ENCODE measurements at places on chromosomes 13 and 19.

GRCh38 chr19:34356875-34357274, 8.1 kb upstream of the GPI start:
- DNase-seq, result no peak

DNA sequence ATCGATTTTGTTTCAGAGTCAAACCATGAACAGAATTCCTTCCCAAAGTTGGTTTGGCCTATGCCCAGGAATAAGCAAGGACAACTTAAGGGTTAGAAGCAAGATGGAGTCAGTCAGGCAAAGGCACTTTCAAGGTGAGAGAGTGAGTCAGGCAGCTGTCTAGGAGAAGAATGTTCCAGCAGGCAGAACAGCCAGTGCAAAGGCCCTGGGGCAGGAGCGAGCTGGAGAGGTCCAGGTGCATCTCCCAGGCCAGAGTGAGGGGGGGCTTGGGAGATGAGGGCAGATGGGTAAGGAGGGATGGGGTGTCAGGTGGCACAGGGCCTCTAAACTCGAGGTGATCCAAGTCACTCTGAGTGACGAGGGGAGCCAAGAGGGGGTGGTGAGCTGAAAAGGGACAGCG, 9.2 kb upstream of the GRWD1 start:
- DNase-seq, result no peak

GRCh38 chr13:20465218-20465879, 60.3 kb downstream of the CRYL1 start:
- no peak for DNase-seq

DNA sequence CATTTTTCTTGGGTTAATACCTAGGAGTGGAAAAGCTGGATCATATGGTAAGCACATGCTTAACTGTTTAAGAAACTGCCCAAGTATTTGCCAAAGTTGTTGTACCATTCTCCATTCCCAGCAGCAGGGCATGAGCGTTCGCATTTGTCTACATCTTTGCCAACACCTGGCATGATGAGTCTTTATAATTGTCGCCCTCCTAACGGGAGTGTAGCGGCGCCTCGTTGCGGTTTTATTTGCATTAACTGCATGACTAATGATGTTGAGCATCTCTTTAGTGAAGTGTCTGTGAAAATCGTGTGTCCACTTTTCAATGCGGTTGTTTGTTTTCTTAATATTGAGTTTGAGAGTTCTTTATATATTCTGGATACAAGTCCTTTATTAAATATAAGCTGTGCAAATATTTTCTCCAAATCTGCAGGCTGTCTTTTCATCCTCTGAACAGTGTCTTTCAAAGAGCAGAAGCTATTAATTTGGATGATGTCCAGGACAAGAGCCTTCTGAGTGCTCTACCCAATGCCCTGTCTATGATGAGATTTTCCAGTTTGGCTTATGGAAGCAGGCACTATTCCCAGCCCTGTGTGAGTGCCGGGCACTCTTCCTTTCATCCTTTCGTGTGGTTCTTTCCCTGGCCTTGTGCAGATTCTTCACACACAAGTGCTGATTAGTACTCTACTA, 202.0 kb downstream of the FOXO1 start:
- DNase-seq, result no peak

DNA sequence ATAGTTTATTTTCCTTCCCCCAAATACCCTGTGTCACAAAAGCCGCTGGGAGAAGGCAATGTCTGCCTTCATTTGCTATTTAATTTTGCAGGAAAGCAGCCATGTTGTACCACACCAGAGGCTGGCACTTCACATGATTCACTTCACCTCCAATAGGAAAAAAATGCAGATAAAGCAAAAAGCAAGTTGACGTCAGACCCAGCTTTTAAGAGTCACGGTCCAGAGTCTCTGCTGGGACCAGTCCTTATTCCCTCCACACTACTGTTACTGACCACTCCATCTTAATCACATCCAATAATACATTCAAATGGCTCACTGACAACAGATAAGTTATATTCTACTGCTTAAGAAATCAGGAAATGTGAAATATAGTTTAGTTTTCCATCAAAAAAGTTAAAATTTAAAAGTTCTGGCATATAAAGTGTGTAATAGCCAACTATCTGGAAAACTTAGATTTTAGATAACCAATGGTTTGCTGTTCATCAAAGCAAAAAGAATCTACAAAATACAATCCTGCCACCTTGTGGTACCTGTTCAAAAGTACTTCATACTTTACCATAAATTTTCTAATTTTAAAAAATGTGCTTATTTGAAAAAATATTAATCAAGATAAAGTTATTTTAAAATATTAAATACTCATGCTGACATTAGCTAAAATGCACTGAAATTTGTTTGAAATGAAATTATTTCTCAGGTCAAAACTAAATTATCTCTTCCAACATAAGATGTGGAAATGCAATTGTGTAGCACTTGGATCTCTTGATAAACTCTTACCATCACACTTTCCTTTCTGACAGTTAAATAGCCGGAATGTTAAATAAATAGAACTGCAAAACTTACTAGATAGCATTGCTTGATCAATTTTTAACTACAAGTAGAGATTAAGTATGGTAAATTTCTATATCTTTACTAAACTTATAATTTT, 97.3 kb downstream of the SERP2 start:
- DNase-seq, result no peak

GRCh38 chr13:20825477-20825875, 51.7 kb upstream of the EEF1AKMT1 start:
- DNase-seq, result no peak

- no peak for DNase-seq
These were observed 4.3 kb upstream of the C5AR1 start for GRCh38 chr19:47305309-47305751.

DNA sequence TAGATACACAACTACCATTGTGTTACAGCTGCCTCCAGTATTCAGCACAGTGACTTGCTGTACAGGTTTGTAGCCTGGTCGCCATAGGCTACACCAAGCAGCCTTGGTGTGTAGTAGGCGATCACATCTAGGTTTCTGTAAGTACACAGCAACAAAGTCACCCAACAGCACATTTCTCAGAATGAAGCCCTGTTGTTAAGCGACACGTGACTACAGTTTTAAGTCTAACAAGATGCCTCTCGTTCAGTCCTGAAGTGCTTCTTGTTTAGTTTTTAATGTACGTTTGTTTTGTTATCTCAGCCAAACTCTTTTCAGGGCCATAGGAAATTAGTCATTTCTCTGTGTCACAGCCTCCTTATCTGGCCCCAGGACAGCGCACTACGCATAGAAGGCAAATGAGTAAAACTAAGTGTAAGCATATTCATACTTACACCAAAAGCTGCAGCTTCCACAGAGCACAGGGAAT, 50.0 kb upstream of the GPR183 start:
- no peak for DNase-seq

- no peak for DNase-seq
These were observed 25.0 kb upstream of the LAMP1 start for GRCh38 chr13:113272031-113272430.

DNA sequence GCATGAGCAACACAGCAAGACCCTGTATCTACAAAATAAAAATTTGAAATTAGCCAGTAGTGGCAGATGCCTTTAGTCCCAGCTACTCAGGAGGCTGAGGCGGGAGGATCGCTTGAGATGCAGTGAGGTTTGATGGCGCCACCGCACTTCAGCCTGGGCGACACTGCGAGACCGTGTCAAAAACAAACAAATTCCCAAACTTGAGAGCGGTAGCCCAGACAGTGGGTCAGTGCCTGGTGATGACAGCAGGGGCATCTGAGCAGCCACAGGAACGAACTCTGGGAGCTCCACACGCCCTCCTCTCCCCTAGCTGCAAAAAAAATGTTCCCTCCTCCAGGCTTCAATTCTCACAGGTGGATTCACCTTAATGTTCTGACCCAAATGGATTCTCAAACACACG, 14.1 kb downstream of the ZNF490 start:
- no peak for DNase-seq

GRCh38 chr13:110412132-110412914, 105.2 kb downstream of the COL4A2 start:
- no peak for DNase-seq

DNA sequence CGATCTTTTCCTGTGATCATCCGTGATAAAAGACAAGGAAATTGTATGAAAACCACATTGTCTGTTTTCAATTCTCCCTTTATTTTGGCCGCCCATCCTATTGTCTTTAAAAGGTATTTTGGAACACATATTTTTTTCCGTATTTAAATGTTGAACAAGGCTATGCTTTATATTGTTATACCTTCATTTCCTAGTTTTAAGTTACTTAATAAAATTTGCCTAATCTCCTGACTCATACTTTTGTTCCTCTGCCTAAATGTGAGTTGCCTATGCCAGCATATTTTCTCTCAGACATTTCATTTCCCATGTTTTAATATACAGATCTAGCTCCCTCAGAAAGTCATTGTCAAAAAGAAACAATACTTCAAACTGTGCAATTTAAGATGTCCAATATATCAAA, 104.2 kb downstream of the SLITRK6 start:
- no peak for DNase-seq

GRCh38 chr19:7326105-7326877, 22.4 kb upstream of the ARHGEF18 start:
- DNase-seq, result no peak

- no peak for DNase-seq
These were observed 121.9 kb upstream of the SPACA7 start for GRCh38 chr13:112254061-112254818.

DNA sequence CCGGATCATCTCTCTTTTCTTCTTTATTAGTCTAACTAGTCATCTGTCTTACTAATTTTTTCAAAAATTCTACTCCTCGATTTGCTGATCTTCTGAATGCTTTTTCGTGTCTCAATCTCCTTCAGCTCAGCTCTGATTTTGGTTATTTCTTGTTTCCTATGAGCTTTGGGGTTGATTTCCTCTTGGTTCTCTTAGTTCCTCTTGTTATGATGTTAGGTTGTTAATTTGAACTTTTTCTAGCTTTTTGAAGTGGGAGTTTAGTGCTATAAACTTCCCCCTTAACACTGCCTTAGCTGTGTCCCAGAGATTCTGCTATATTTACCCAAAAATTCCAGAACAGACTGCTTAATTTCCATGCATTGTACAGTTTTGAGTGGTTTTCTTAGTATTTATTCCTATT, 3.4 kb downstream of the FCAR start:
- no peak for DNase-seq

- DNase-seq, result no peak
These were observed 29.5 kb upstream of the ANKRD10 start for GRCh38 chr13:110944121-110944967.

DNA sequence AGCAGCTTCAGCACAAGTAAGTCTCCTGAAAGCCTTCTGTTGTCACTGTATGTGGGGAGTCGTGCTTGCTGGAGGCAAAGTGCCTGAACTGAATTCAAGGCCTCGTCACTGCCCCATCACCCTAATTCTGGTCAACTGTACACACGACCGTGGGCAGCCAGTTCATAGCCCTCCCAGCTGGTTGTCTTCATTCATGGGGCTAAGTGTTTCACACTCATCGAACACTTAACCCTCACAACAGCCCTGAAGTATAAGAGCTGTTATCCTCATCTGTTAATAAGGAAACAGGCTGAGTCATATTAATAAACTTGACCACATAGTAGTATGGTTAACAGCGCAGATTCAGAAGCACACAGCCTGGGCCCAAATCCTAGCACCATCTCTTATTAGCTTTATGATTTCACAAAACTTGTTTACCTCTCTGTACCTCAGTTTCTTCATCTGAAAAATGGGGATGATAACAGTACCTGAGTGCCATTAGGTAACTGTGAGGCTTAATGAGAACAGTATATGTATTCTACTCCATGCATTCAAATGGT, 66.7 kb downstream of the CDADC1 start:
- DNase-seq, result no peak

GRCh38 chr13:66887088-66887487, 343.0 kb downstream of the PCDH9 start:
- no peak for DNase-seq

- no peak for DNase-seq
These were observed 72.2 kb downstream of the KCTD15 start for GRCh38 chr19:33868788-33869412.

DNA sequence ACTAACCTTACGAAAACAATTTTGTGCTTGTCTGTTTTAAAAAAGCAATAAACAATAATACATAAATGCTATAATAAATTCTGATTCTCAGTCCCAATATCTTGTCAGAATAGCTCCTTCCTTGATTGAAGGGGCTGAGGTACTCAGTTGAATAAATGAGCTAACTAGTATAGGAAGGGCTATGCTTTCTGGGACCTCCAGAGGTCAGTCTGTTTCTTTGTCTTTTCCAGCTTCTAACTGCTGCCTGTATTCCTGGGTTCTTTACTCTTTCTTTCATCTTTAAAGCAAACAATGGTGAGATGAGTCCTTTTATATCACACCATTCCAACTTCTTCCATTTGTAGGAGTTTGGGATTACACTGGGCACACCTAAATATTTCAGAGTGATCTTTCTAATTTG, 1297.0 kb upstream of the ATXN8OS start:
- no peak for DNase-seq

Measured in cerebellar nuclear complex (tissue), 1 donor.